ENCODE measurements at places on chromosomes 3 and 15. TPM values are rescaled to one million over a fixed set of nuclear protein-coding genes. Genes with fewer than 3 reads are reported as not detected.

The PARP16 gene
- 15.0 TPM for total RNA-seq

The STAC gene
- total RNA-seq, result 2.4 TPM

- H3K4me3 ChIP-seq, result no peak overlapping the region
- no peaks in the 10 kb centered on the region for H3K27me3 ChIP-seq
- no peak for DNase-seq
- no peaks in the 10 kb centered on the region for H3K36me3 ChIP-seq
- no peak overlapping the region for H3K27ac ChIP-seq
These were observed 341.4 kb upstream of the ATP11B start for GRCh38 chr3:182451871-182452270.

The IMPG2 gene
- total RNA-seq, result 0.06 TPM

The ZNF80 gene
- not detected for total RNA-seq

The EOMES gene
- total RNA-seq, result 0.36 TPM

DNA sequence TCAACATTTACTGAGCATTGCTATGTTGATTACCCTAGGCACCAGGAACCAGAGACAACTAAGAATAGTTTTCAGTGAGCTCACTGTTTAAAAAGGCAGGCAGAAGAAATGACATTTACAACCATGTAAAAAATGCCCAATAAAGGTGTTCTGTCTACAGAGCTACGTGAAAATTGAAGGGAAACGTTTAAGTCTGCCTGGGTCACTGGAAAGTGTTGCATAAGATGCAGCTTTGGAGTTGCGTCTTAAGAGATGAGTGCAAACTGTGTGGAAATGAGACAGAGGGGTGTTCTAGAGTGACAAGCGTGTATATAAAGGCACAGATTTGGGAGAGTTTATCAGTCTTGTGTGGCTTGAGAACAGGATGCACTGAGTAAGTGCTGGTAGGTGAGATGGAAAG, 278.7 kb upstream of the GOLGA6L4 start:
- no peaks in the 10 kb centered on the region for H3K36me3 ChIP-seq
- no peak overlapping the region for H3K27ac ChIP-seq
- no peak for DNase-seq
- H3K4me3 ChIP-seq, result no peak overlapping the region

GRCh38 chr3:192121923-192122322, 605.4 kb downstream of the FGF12 start:
- H3K27me3 ChIP-seq, result no peaks in the 10 kb centered on the region
- no peaks in the 10 kb centered on the region for H3K4me1 ChIP-seq
- no peak overlapping the region for H3K27ac ChIP-seq

The TRPM1 gene
- total RNA-seq, result not detected

Measured in adrenal gland (tissue), 19 donors.